Ascending aorta (tissue), 2 donors: ENCODE measurements at places on chromosomes 5 and 9.

GRCh38 chr9:126419475-126419874 is 92.8 kb downstream of the MVB12B start:
- H3K27ac ChIP-seq = no peak overlapping the region
- H3K4me1 ChIP-seq = no peaks in the 10 kb centered on the region
- H3K4me3 ChIP-seq = no peak overlapping the region

DNA sequence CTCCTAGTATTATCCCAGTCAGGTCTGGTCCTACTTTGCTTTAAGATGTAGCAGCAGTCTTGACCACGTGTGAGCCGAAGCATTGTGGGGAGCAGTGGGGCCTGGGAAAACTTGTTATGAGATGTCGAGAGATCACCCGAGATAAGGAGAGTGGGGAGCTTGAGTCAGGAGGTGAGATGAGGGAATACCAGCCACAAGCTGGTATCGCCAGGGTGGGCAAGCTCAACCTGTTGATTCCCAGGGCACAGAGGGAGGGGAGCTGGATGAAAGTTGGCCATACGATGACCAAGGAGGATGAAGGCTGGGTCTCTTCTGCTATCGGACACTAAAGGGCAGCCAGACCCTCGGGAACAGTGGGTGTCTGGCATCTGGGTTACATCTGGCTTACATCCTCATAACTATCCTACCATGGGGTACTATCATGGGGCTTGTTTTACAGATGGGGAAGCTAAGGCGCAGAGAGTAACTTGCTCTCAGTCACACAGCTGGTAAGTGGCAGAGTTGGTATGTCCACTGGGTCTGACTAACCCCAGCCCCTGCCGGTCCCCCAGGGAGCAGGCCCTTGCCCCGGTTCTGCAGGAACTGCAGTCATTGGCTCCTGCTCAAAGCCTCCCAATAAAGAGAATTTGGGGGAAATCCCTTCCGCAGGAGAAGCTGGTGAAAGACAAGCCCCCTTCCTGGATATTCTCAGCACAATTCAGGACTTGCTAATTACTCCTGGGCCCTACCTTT is 13.4 kb upstream of the TIFAB start:
- no peaks in the 10 kb centered on the region for H3K27me3 ChIP-seq
- no peaks in the 10 kb centered on the region for H3K36me3 ChIP-seq
- DNase-seq = no peak
- H3K27ac ChIP-seq = no peak overlapping the region
- no peak overlapping the region for H3K4me3 ChIP-seq

DNA sequence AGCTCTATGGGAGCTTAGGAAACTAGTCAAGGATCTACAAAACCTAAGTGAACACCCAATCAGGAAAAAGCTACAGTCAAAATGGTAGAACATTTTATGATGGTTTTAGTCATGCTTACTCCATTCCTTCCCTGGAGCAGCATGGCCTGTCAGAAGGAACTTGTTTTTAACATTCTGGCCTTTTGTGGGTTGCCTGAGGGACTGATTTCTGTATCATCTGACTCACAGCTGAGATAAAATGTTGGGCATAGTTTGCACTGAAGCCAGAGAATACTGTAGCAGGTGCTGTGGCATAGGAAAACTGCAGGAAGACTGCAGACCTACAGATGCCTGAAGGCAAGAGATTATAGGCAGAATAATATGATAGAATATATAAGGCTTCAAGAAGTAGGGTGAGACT is 719.6 kb upstream of the GRAMD2B start:
- no peak overlapping the region for H3K27ac ChIP-seq
- no peaks in the 10 kb centered on the region for H3K4me1 ChIP-seq
- no peaks in the 10 kb centered on the region for H3K27me3 ChIP-seq
- no peak overlapping the region for H3K4me3 ChIP-seq

DNA sequence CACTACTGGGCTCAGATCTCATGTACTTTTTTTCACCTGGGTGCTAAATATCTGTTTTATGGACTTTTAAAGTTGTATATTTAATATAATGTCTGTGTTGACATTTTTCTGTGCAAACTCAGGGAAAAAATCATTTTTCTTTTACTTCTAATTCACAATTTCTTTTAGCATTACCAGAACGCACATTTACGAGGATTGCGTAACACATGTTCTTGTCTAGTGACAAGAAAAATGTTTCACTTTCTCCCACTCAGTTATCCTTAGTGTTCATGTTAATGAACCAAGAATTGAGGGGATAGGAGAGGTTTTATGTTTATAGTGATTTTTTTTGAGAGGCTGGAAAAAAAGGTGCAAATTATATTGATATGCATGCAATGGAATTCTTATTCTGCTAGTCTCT is 86.3 kb upstream of the PJA2 start:
- DNase-seq = no peak
- H3K27me3 ChIP-seq = no peaks in the 10 kb centered on the region
- no peaks in the 10 kb centered on the region for H3K4me1 ChIP-seq
- no peaks in the 10 kb centered on the region for H3K36me3 ChIP-seq
- H3K27ac ChIP-seq = no peak overlapping the region
- no peak overlapping the region for H3K4me3 ChIP-seq

DNA sequence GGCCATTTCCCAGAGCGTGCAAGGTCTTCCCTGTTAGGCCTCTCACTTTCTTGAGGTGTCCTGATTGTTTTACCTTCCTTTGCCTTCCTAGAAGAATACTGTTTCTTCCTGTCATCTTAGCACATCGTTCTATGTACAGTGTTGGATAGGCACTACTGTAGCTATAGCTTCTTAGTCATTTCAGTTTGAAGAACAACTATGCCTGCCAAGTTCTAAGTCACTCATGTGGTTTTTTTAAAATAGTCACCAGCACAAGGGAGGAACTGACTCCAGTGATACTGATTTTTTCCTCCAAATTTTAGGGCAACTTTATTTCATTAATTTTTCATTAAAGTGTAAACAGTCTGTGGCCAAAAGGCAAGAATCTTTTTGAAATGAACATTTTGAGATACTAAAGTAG is 122.4 kb upstream of the NR5A1 start:
- no peak for DNase-seq
- no peak overlapping the region for H3K27ac ChIP-seq
- H3K4me3 ChIP-seq = no peak overlapping the region

- no peak overlapping the region for H3K4me3 ChIP-seq
- H3K27me3 ChIP-seq = no peaks in the 10 kb centered on the region
- H3K4me1 ChIP-seq = no peaks in the 10 kb centered on the region
- DNase-seq = no peak
- H3K36me3 ChIP-seq = peaks cover 2% of the 10 kb centered on the region
Measured at GRCh38 chr5:126499853-126500342, 76.7 kb downstream of the GRAMD2B start.

- no peak overlapping the region for H3K4me3 ChIP-seq
- H3K27me3 ChIP-seq = no peaks in the 10 kb centered on the region
- H3K27ac ChIP-seq = no peak overlapping the region
- H3K36me3 ChIP-seq = peaks cover 9% of the 10 kb centered on the region
Measured at GRCh38 chr5:139287890-139288635, 5.5 kb upstream of the MATR3 start.

DNA sequence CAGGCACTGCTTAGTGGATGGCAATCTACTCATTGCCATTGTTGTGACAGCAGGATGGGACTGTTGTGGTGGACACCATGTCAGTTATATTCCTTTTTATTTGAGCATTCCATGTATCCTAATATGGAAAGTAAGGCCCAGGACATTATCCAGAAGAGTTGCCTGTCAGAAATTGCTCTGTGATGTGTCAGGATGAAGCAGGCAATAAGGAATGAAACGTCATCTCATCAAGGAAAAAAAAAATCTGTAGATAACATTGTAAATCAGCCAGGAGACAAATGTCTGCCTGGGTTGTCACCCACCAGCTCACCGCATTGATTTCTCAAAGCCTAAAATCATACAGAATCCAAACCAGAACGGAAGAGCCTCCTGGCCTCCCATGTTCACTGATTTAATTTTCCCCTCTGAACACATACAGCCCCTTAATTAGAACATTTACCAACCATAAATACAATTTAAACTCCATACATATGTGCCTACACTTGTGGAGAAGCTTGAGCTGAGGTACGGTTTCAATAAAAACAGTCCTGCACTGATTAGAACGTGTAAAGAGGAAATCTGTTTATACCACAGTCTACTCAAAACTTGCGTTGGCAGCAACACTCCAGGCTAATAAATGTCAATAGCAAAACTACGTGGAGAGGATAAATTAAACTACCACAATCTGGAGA is 73.9 kb downstream of the FOXD1 start:
- no peak overlapping the region for H3K4me3 ChIP-seq
- H3K27me3 ChIP-seq = no peaks in the 10 kb centered on the region
- H3K36me3 ChIP-seq = no peaks in the 10 kb centered on the region
- H3K4me1 ChIP-seq = no peaks in the 10 kb centered on the region
- no peak overlapping the region for H3K27ac ChIP-seq
- DNase-seq = no peak

GRCh38 chr5:121634946-121635345 is 216.7 kb upstream of the FTMT start:
- no peaks in the 10 kb centered on the region for H3K27me3 ChIP-seq
- H3K36me3 ChIP-seq = no peaks in the 10 kb centered on the region
- no peak for DNase-seq
- no peak overlapping the region for H3K27ac ChIP-seq
- H3K4me3 ChIP-seq = no peak overlapping the region

DNA sequence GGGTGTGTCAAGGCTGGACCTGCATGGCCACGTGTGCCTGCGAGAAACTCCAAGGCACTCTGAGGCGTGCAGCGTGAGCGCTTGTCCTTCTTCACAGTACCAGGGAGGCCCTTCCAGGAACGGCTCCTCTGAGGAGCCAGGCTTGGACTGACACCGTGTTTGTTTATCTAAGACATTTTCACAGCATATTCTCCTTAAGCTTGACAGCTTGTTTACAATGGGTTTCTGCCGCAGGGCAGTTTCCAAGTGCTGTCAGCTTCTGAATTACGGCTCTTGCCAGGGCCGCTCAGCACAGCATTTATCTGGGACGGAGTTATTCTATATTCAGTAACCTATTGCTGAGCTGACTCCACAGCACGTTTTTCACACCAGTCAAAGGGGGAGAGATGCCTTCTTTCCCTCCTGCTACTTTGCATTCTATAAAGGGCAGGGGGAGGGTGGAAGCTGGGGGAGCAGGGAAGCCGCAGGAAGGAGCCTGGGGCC is 98.4 kb downstream of the LMNB1 start:
- no peak for DNase-seq
- H3K27ac ChIP-seq = no peak overlapping the region
- H3K4me1 ChIP-seq = no peaks in the 10 kb centered on the region
- H3K36me3 ChIP-seq = no peaks in the 10 kb centered on the region
- no peaks in the 10 kb centered on the region for H3K27me3 ChIP-seq

GRCh38 chr5:72156946-72157624 is 49.8 kb downstream of the MAP1B start:
- H3K4me3 ChIP-seq = peak overlapping the region; percentile 2
- peaks cover 84% of the 10 kb centered on the region for H3K4me1 ChIP-seq
- H3K36me3 ChIP-seq = no peaks in the 10 kb centered on the region
- no peaks in the 10 kb centered on the region for H3K27me3 ChIP-seq

DNA sequence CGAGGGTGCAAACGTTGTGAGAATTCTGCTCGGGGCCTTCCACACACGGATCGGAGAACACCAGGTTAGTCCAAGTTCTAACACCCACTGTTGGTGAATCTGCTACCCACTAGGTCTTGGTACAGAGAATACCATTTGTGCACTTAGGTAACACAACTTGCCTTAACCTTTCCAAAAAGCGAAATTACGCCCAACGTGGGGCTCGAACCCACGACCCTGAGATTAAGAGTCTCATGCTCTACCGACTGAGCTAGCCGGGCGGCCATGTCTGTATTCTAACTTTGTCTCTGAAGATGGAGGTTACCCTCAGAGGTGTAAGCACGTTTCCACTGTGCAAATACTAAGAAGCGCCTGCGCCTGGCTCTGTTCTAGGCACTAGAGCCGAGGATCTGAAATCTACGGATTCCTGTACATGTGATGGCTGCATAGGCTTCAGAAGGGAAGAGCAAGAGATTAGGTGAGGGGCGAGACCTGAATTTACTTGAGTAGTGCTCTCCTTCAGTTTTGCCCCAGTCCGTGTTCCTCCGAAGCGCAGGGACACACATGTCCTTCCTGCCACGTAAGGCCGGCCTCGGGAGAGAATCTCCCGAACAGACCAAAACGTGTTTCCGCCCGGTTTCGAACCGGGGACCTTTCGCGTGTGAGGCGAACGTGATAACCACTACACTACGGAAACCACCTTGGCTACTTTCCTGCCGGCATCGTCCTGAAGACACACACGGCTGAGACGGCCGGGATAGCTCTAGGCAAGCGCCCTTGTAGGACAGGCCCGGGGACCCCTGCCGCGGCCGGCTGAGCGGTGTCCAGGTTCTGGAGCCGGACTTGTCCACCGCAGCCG is 1.1 kb upstream of the TRIM41 start:
- peaks cover 6% of the 10 kb centered on the region for H3K4me1 ChIP-seq
- no peaks in the 10 kb centered on the region for H3K36me3 ChIP-seq
- peak overlapping the region; percentile 79 for H3K4me3 ChIP-seq
- DNase-seq = peak; percentile 78
- H3K27me3 ChIP-seq = no peaks in the 10 kb centered on the region

DNA sequence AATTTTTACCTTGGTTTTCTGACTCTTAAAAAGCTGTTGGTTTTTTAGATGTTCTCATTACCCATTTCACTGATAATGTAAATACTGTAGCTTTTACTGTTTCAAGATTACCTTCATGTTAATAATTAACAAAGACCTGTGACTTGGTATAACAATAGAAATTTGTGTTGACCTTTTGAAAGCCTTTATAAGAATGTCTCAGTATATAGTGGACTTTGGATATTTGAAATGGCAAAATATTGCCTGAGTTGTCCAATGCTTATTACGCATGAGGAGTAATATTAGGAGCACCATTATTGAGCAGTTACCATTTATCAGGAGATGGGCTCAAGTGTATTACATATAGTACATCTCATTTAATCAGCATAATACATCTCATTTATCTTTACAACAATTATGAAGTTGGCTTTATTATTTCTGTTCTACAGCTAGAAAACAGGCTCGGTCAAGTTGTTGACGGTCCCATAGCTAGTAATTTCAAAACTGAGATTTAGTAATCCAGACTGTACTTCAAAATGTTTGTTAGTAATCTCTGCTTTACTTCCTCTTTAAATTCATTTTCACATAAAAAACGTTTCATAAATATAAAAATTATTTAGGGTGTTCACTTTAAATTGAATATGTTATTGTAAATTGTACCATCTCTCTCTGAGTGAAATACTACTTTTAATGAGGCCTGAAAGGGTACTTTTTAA is 50.7 kb upstream of the FKTN start:
- no peak overlapping the region for H3K27ac ChIP-seq
- no peak for DNase-seq
- H3K4me3 ChIP-seq = no peak overlapping the region
- no peaks in the 10 kb centered on the region for H3K27me3 ChIP-seq

DNA sequence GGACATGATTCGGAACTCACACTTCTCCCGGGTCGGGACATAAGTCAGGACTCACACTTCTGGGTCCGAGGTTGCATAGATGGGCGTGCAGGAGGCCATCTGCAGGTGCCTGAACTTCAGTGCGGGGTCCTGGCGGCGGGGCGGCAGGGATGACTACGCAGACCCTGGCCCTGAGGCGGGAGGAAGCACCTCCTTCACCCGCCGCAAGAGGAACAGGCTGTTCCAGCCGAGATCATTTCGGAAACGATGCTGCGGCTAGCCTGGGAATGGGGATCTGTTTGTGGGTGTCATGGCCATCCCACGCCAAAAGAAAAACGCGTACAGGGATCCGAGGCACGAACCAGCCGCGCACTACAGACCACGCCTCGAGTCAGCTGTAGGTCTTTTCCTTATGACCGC is 196.6 kb downstream of the TTLL11 start:
- H3K4me1 ChIP-seq = no peaks in the 10 kb centered on the region
- DNase-seq = no peak
- H3K27ac ChIP-seq = peak overlapping the region; percentile 12
